ENCODE measurements at places on chromosomes 2 and 18. TPM values are rescaled to one million over a fixed set of nuclear protein-coding genes. Genes with fewer than 3 reads are reported as not detected.

DNA sequence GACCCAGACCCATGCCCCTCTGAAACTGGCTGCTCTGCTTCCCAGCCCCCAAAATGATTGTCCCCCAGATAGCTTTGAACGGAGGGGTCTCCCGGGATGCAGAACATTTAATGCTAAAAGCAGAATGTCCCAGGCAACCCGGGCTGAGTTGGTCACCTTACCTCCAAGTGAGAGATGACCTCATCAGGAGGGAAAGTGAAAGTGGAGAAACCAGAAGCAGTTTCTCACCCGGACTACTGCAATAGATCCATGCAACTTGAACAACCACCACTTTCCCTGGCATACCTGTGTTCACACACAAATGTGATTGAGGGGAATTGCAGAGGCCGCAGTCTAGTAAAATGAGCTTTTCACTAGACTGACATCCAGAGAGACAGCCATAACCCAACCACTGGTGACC lies 75.3 kb upstream of the NPAS2 start:
- DNase-seq = no peak

- no peak for DNase-seq
These were observed 237.9 kb downstream of the FHOD3 start for GRCh38 chr18:36535202-36535935.

DNA sequence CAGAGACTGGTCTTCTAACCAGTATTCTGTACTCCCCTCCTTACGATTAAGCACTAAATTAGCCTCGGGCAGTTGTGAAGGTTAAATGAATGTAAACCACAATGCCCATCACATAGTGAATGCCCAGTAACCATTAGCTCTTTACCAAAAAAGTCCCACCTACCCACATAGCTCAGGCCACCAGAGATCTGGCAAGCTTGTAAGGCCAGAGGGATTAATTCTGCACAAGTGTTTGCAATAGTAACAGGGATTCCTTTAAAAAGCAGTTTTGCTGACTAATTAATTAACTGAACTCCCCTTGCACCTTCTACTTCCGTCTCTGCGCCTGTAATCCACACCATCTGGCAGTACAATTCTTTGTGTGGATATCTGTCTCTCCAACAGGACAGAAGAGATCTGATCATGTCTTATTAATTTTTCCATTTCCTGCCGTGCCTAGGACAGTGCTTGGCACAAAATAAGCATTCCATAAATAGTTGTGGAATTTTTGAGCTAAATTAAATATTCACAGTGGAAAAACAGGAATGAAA lies 36.2 kb upstream of the IGFBP2 start:
- DNase-seq = no peak

DNA sequence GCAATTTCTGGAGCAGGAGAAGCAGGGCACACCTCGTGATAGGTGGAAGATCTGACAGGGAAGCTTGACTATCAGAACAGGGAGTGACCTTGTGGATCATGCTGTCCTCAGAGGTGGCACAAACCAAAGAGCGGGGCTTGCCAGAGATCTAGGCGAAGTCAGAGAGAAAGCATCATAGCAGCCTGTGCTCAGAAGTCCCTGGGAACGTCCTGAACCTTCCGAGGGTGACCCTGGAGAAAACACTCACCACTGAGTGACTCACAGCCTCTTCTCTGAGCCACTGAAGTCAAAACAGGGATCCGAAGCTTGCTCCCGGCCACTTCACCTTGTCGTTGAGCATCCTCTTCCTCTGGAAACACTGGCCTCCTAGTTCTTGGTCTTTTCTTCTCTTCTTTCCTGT lies 56.7 kb downstream of the IL1R2 start:
- DNase-seq = no peak

DNA sequence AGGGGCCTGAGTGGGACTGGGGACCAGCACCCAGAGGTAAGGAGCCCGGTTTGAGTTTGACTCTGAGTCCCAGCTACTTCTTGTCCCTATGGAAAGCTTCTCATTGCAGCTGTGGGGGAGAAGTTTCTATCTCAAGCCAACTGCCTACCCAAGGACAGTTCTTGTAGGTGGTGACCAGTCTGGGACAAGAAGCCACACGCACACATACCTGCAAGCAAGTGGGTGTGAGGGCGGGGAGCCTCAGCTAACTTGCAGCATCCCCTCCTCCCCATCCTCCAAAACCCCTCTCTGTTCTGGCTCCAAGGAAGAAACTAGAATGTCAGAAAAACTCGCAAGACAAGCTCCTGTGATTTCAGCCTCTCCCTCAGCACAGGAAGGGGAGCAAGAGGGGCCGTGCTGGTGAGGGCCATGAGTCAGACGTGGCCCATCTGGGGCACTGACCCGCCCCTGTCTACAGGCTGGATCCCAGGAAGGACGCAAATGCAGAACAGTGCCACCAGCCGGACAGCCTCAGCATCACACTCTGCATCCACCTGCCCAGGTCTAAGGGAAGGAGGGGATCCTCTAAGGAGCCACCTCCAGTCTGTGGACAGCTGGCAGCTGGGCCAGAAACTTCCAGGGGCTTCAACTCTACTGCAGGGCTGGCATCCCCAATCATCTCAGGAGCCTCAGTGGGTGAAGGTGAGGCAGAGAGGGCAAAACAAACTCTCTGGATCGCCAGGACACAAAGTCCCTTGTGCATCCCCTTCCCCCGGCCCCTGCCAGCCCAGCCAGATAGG lies 103.4 kb downstream of the TNS1 start:
- DNase-seq = no peak

GRCh38 chr2:120866483-120867140 lies 130.9 kb downstream of the GLI2 start:
- no peak for DNase-seq

- no peak for DNase-seq
These were observed 605.3 kb upstream of the ZNF804A start for GRCh38 chr2:183993052-183993451.

DNA sequence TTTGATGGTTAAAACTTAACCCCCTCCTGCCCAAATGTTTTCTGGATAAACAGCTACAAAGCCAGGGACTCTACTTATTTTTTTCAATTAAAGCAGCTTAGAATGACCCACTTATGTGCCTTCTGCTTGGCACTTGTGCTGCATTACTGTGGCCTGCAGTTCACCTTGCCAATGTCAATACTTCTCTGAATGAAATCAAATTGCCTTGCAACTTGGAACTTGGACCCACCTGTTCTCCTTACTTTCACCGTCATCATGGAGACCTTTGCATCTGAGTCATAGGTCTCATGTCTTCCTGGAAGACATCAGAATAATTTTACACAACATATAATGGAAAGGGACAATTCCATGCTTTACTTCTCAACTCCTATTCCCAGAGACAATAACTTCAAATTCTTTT lies 92.1 kb upstream of the FHL2 start:
- DNase-seq = no peak

- no peak for DNase-seq
These were observed 23.7 kb upstream of the MSGN1 start for GRCh38 chr2:17792515-17792914.

DNA sequence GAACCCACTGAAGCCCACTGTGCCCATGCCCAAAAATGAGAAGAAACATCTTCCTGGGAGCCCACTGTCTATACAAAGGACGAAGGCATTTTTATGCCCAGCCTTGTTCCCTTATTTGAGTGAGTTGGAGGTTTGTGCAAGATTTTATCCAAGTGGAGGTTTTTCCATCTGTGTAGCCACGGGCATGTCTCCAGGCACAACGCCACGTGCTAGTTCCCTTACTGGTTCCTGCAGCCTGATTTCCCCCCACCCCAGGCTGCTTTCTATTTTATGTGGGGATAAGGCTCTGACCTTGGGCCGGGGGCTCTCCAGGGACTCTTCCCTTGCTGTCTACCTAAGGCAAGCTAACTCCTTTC lies 22.2 kb upstream of the TXNL4A start:
- no peak for DNase-seq

DNA sequence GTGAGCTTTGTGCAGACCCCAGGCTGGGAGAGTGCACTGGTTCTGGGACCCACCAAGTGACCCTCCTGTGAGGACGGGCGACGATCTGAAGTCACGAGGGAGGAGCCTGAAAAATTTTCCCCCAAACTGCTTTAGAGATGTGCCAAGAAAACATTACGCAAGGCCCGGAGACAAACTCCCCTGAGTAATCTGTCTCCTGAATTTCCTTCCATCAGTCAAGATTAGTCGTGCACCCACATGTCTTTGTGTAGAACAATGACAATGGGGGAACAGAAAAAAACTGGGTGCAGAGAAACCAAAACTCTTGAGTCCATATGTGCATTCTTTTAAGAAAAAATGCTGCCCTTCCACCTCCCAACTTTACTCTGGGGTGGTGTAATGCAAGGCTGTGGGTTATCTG lies 12.6 kb upstream of the NCK2 start:
- no peak for DNase-seq

DNA sequence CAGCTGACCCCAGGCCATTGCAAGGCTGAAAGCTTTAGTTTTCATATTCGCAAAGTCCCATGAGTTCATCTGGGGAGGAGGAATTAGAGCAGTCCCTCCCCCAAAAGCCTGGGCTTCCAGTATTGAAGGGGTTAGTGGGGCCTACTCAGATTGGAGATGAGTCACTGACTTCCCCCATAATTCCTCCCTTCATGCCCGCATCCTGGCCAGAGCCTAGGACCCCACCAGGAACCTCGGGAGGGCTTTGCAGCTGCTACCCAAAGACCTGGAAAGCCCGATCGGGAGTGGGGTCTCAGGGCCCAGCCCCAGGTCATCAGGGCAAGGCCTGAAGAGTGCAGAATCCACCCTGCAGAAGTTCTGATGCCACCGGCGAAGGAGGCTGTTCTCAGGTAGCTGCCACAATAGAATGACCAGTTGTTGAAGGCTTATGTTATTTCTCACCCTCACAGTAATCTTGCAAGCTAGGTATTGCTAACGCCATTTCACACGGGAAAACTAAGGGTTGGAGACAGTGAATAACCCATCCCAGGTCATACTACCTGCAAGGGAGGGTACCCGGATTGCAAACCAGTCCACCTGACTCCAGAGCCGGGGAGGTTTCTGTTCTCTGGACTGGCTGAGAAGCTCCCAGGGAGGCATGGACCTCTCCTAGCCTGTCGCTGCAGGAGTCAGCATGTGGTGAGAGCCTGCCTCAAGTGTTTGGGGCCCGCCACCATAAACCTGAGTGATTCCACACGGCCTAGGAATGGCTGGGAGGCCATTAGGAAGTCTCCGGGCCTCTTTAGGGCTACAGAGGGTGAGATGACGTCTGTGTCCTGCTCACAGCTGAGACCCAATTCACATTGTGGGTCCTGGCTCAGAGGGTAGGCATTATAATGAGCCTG lies 5.8 kb upstream of the ARID5A start:
- DNase-seq = no peak

- no peak for DNase-seq
These were observed 60.7 kb downstream of the CXCR4 start for GRCh38 chr2:136057023-136057801.

DNA sequence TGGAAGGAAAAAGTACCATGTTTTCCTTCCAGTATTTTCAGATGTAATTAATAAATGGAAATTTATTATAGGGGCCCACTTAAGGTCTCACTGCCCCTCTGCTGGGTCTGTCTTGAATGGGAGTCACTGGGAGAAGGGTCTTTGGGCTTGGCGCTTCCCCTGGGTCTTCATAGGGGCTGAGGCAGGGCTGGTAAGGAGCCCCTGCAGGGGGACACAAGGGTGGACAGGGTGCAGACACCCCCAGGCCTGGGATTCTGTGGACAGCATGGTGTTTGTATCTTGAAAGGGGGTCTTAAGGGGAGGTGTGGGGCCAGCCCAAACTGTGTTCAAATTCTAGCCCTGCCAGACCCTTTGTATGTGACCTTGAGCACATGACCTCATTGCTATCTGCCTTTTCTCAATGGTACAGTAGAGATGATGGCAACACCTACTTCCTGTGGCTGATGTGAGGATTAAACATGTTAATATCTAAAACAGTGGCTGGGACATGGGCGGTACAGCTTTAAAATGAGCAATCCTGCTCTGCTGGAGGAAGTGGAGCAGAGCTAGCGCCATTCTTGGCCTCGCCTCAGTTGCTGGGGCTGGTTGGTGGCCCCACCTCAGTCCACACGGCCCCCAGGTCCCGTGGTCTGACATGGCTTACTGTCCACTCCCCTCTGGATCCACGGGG lies 71.6 kb downstream of the GNAL start:
- no peak for DNase-seq

- DNase-seq = no peak
These were observed 4.8 kb upstream of the MALL start for GRCh38 chr2:110120171-110121051.

DNA sequence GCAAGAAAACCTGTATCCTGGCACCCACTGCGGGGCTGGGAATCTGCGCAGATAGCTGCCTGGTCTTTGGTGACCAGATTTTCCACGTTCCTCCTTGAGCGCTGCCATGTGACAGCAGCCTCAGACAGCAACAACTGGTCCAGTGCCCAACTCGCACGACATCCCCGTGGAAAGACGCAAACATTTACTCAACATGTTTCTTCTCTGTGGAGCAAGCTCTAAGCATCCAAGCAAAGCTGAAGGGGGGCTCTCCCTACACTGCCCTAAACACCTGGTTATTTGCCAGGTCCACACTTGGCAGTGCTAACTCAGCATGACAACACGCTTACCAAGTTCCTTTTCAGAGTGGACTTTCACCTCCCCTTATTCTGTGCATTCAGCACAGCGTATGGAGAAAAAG lies 11.3 kb downstream of the ZNF516 start:
- DNase-seq = no peak

- no peak for DNase-seq
These were observed 122.7 kb downstream of the LAMA1 start for GRCh38 chr18:6994771-6995430.

GRCh38 chr2:66495788-66496640 lies 61.1 kb downstream of the MEIS1 start:
- DNase-seq = no peak

DNA sequence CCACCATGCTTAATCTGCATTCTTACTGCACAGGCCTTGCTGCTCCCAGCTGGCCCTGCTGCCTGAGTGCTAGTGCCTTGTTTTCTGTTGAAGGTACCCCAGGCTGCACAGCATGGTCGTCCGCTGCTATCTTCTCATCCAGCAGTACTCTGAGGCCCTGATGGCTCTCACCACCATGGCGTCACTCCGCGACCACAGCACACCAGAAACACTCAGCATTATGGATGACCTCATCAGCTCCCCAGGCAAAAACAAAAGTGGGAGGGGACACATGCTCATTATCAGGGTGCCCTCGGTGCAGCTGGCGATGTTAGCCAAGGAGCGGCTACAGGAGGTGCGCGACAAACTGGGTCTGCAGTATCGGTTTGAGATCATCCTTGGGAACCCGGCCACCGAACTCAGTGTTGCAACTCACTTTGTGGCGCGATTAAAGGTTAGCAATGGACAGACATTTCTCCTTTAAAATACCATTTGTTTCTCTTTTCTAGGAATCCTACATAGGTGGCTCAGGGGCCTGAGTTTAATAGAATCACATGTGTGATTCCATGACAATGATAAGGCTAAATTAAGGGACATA lies 110.5 kb downstream of the ESCO1 start:
- no peak for DNase-seq

- no peak for DNase-seq
These were observed 90.9 kb downstream of the SETBP1 start for GRCh38 chr18:44771572-44771955.

- DNase-seq = no peak
These were observed 30.0 kb downstream of the ZNF638 start for GRCh38 chr2:71361631-71362030.

GRCh38 chr2:171729952-171730317 lies 42.7 kb downstream of the DYNC1I2 start:
- DNase-seq = no peak

Gene BMP10
- polyA plus RNA-seq = not detected

Gene MAP3K20
- polyA plus RNA-seq = 26.9 TPM

Gene SLC4A5
- 4.6 TPM for polyA plus RNA-seq

Gene ACTG2
- 0.97 TPM for polyA plus RNA-seq

Gene PIGN
- polyA plus RNA-seq = 31.7 TPM

Gene SCN7A
- polyA plus RNA-seq = 12.9 TPM

Gene TGFA
- 16.3 TPM for polyA plus RNA-seq

Gene SERPINB13
- not detected for polyA plus RNA-seq

Gene DNAJC5G
- 0.43 TPM for polyA plus RNA-seq
